ENCODE measurements at places on chromosomes 7 and 10.

GRCh38 chr7:7209412-7210050 lies 27.2 kb downstream of the C1GALT1 start:
- no peak for DNase-seq

DNA sequence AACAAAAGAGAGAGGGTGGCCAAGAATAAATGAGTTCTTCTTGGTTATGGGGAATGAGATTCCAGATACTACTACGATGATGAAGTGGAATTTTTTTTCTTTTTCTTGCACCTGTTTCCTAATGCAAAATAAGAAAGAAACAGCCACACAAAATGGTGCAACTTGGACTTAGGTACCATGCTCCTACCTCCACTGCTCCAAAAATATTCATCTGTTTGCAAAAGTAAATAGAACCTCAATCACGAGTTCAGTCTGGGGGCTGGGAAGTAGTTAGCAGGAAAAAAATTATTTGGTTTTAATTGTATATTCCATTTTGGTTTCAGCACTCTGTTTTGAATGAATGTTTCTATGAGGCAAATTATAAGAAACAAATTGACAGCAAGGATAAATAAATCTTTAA lies 73.5 kb downstream of the SLC25A13 start:
- no peak for DNase-seq

DNA sequence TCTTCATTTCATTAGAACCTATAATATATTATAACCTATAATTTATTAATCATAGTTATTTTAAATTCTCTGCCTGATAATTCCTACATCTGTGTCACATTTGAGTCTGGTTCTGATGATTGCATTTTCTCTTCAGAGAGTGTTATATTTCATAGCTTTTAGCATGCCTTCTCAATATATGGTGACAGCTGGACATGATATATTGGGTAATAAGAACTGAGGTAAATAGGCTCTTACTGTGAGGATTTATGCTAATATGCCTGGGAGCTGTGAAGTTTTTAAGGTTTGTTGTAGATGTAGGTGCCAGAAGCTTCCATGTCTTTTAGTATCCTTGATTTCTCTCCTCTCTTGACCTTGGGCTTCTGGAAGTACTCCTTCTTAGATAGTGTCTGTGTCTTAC lies 325.9 kb upstream of the SEMA3D start:
- no peak for DNase-seq

DNA sequence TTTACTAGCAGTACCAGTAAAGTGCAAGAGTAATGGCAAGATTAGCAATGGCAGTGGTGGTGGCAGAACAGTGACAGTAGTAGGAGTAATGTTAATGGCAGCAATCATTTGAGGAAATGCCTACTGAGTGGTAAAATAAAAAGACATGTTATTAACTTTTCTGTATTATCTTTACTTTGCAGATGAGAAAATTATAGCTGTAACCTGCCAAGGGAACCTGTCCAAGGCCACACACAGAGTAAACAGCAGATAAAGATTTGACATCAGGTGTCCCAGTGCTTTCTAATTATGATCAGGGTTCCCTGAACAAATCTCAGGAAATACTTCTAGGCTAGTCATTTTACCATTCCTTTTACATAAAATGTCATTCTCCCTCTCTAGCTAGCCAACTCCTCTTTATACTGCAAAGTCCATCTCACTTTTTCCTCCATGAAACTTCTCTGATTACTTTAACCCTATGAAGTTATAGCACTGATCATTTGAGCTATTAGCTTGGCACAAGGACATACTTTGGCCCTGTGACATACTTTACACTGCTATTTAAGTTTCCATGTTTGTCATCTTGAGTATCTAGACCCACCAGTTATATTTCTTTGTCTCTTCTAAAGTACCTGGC lies 219.1 kb downstream of the TAX1BP1 start:
- no peak for DNase-seq

DNA sequence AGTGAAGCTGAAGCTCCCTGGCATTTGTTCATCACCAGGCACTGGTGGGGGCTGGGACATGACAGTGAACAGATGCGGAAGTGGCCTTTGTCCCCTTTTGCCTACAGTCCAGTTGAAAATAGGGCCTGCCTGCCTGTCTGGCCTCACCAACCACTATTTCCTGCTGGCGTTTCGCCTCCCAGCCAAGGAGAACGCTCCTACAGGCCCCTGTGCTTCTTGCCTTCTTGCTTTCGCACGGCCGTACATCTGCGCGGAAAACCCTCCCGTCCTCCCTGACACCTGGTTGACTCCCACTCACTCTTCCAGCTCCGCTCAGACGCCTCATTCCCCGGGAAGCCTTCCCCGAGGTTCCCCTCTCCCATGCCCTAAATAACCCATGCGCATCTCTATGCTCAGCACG lies 317.3 kb downstream of the PRPF18 start:
- no peak for DNase-seq

GRCh38 chr10:29199339-29199738 lies 89.5 kb upstream of the LYZL1 start:
- DNase-seq, result no peak

GRCh38 chr7:155173905-155174304 lies 103.8 kb downstream of the HTR5A start:
- no peak for DNase-seq

GRCh38 chr10:43955002-43955596 lies 306.4 kb upstream of the ZNF32 start:
- DNase-seq, result no peak

DNA sequence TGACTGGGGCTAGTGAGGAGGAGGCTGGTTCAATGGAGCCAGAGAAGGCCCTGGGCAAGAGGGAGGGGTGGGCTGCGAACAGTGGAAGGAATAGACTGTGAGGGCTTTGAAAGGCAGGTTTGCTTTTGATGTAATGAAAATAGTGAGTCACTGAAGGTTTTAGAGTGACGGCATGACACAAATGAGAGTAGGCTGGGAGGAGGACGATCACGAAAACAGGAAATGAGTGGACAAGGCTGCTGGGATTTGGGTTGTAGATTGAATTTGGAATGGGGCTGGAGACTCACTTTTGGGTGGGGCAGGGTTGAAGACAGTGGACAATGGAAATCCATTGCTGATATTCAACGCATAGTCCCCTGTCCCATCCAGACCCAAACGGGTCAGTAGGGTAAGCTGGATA lies 139.6 kb downstream of the CDH23 start:
- no peak for DNase-seq

DNA sequence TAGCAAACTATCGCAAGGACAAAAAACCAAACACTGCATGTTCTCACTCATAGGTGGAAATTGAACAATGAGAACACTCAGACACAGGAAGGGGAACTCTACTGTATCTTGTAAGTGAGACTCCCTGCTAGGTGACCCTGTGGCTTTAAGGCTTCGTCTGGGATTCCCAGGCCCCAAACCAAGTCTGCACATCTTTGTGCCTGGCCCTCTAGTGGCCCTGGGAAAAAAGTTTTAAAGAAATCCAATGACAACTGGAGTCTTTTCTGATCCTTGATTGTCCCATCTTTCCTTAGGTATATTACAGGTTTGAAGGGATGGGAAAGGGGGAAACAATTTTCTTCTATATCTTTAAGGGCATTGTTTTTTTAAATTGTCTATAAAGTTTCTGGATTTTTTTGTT lies 10.6 kb upstream of the LIPM start:
- peak; percentile 50 for DNase-seq

GRCh38 chr10:103720328-103720963 lies 134.9 kb downstream of the SH3PXD2A start:
- no peak for DNase-seq

DNA sequence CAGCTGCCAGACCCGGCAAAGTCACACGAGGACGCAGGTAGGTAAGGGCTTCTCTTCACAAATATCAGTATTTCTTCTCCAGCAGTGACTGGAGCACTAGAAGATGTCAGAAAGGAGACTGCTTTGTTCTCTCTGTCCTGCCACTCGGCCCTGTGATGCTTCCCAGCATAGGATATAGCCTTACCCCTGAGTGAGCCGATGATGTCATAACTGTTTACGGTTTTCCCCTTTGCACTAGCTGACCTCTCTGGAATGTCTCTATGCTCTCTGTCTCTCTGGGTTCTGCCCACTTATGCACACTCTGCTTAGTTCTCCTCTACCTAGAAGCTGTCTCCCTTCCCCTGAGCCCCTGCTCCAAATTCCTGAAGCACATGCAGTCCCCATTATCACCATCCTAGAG lies 167.5 kb upstream of the PODXL start:
- DNase-seq, result no peak

DNA sequence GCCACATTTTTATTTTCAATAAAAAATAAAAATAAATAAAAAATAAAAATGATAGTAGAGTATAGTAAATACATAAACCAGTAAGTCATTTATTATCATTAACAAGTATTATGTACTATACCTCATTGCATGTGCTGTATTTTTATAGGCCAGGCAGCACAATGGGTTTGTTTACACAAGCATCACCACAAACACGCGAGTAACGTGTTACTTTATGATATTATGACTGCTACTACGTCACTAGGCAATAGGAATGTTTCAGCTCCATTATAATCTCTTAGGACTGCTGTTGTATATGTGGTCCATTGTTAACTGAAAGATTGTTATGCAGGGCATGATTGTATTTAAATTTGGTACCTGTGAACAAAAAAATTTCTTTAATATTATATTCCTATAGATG lies 20.8 kb upstream of the SDHAF3 start:
- no peak for DNase-seq

DNA sequence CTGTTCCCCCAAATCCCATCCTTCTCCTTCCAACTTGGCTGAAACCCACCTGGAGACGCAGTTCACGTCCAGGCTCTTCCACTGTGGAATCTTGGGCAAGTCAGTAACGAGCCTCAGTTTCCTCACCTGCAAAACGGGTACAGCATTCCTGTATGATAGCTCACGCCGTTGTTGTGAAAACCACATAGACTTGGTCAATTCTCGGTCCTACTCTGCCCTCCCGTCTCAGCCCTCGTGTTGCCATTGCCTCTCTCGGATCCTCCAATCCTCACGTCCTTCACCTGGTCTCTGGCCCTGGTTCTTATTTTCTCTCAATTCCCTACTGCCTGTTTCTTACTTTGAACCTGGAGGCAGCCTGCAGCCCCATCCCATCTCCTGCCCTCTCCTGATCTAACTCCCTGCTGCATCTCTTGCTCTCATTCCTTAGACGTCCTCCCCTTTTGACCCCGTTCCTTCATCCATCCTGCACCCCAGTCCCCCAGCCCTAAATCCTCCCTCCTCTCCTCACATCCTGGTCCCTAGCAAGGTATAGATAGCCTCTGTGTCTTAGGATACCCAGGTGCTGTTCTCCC lies 2.0 kb upstream of the MUC12 start:
- DNase-seq, result no peak

- DNase-seq, result no peak
These were observed 64.9 kb downstream of the CUL1 start for GRCh38 chr7:148763622-148764021.

- peak; percentile 72 for DNase-seq
These were observed 518 bp downstream of the WAPL start for GRCh38 chr10:86520871-86521677.

- DNase-seq, result no peak
These were observed 42.9 kb downstream of the C10orf120 start for GRCh38 chr10:122656741-122657140.

GRCh38 chr10:31041011-31041410 lies 9.3 kb upstream of the ZNF438 start:
- DNase-seq, result no peak

GRCh38 chr7:73888959-73889358 lies 28.0 kb downstream of the TMEM270 start:
- DNase-seq, result no peak

DNA sequence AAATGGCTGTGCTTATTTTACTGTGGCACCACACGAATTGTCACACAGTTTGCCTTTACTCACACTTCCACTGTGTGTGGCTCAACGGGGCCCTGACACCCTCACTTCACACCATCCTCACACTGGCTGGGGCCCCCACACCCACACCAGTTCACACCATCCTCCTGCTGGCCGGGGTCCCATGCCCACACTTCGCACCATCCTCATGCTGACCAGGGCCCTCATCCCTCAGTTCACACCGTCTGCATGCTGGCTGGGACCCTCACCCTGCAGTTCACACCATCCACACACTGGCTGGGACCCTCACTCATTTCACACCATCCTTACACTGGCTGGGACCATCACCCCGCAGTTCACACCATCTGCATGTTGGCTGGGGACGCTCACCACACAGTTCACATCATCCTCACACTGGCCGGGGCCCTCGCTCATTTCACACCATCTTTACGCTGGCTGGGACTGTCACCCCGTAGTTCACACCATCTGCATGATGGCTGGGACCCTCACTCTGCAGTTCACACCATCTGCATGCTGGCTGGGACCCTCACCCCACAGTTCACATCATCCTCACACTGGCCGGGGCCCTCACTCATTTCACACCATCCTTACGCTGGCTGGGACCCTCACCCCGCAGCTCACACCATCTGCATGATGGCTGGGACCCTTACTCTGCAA lies 36.0 kb downstream of the BRI3 start:
- no peak for DNase-seq

- DNase-seq, result no peak
These were observed 32.6 kb downstream of the PDZD8 start for GRCh38 chr10:117342641-117343040.

- no peak for DNase-seq
These were observed 107.6 kb downstream of the ADCY1 start for GRCh38 chr7:45681596-45682357.

GRCh38 chr7:87129848-87130247 lies 22.4 kb upstream of the DMTF1 start:
- DNase-seq, result no peak

GRCh38 chr10:25954851-25955250 lies 20.8 kb downstream of the MYO3A start:
- DNase-seq, result no peak

DNA sequence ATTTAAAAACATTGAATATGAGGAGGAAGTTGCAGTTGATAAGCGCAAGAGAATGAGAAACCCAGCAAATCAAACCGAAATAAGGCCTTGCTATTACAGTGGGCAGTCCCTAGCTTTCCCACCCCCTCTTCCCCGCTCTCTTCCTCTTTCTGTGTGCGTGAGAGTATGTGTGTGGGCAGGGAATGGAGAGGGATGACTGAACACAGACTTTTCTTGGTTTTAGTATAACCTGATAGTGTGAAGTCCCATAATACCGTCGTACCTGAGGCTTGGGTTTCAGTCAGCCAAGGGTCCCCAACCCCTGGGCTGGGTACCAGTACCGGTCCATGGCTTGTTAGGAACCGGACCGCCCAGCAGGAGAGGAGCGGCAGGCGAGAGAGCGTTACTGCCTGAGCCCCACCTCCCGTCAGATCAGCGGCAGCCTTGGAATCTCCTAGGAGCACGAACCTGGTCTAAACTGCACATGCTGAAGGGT lies 255.3 kb downstream of the CELF2 start:
- no peak for DNase-seq

- DNase-seq, result no peak
These were observed 82.3 kb downstream of the FAM13C start for GRCh38 chr10:59279991-59280505.

DNA sequence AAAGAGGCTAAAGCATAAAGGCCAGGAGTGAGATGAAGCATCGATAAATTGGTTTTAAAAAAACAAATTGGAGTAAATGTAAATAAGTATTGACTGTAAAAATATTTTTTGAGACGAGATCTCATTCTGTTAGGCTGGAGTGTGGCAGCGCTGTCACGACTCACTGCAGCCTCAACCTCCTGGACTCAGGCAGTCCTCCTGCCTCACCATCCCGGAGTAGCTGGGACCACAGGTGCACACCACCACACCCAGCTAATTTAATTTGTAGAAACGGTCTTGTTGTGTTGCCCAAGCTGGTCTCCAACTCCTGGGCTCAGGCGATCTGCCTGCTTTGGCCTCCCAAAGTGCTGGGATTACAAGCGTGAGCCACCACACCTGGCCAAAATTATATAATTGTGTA lies 17.8 kb downstream of the HNRNPA2B1 start:
- DNase-seq, result peak; percentile 58

All from Karpas-422 (cell line).